Stimulated activated CD4-positive, alpha-beta T cell treated with anti-CD3 and anti-CD28 coated beads, Interleukin-1b, Interleukin-23, amount 100 ng/mL, for 4 hours (primary cell): ENCODE measurements at places on chromosomes 7 and 10.
A peak's percentile ranks its signal among the peaks of the same experiment; 100 is the strongest.

- no peak for DNase-seq
Observed at GRCh38 chr7:26426096-26426495, 134.4 kb downstream of the SNX10 start.

- DNase-seq, result no peak
Observed at GRCh38 chr10:121683816-121684215, 85.6 kb upstream of the FGFR2 start.

GRCh38 chr10:3239066-3239919, 66.7 kb upstream of the PITRM1 start:
- DNase-seq, result peak; percentile 73

DNA sequence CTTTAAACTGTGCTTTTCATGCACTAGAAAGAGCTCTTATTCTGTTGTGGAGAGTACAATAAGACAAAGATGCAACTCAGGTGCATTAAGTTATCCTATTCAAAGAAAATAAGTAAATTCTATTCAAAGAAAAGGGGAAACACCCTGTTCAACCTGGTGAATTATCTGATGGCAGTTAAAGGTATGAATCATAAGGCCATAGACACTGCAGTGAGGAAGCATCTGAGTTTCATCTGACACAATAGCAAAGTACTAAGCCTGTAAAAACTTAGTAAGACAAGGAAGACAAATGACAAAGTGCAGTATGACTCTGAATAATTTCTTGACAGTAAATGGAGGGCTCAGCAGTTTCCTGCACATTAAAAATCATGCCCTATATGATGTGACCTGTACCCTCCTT, 91.0 kb upstream of the LRRTM3 start:
- no peak for DNase-seq

DNA sequence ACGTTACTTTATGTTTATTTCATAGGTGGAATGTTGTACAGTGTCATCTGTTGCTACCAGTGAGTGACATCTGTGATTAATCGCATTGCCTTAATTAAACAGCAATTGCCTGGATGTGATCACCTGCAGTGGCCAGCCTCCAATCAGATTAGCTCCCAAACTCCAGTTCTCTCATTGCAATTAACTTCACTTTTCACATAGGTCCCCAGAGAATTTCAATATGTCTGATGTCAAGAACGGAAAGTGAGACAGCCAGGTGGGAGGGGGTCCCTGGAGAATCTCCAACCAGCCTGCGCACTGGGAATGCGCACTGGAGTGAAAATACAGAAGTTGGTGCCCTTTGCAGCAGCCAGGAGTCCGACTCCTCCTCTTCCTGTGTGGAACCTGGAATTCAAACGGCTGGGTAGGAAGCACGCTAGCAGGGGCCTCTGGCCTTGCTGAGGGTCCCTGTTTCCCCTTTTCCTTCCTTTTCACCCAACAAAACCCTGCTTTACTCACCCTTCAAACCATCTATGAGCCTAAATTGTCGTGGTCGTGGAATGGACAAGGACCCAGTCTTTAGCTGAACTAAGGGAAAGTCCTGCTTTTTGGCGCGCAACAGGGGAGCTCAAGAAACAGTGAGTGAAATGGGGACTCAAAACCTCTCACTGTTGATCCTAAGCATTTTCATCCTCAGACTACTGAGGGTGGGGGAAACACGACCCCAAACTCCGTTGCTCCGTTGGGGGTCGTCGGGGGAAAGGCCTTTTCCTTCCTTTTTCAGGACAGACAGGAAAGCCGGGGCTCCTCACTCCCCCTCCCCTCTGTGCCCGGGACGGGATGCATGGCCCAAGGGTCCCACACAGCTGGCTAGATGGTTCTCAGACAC, 1355.5 kb upstream of the LRRTM3 start:
- DNase-seq, result no peak

DNA sequence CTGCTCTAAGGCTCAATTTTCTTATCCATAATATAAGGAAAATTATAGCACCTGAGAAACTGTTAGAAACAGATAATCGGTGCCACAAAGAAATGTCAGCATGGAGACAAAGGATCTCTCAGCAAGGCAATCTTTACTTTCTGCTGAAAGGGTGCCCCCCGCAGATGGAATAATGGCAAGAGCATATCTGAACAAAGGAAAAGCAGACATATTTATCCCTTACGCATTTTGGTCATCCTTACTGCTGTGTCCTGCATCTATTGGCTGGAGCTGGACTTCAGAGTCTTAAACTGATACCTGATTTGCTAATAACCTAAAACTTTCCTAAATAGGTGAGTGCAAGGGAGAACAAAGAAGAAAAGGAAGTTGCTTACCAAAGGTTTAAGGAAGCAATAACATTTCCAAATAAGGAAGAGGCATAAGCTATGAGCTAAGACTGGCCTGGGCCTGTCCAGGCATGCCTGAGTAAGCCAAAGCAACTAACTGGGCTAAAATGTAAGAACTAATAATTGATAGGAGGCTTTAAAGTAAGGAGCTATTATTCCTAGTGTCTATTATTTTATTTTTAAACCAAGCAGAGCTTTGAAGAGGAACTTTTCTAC, 39.6 kb upstream of the ELMO1 start:
- DNase-seq, result no peak

DNA sequence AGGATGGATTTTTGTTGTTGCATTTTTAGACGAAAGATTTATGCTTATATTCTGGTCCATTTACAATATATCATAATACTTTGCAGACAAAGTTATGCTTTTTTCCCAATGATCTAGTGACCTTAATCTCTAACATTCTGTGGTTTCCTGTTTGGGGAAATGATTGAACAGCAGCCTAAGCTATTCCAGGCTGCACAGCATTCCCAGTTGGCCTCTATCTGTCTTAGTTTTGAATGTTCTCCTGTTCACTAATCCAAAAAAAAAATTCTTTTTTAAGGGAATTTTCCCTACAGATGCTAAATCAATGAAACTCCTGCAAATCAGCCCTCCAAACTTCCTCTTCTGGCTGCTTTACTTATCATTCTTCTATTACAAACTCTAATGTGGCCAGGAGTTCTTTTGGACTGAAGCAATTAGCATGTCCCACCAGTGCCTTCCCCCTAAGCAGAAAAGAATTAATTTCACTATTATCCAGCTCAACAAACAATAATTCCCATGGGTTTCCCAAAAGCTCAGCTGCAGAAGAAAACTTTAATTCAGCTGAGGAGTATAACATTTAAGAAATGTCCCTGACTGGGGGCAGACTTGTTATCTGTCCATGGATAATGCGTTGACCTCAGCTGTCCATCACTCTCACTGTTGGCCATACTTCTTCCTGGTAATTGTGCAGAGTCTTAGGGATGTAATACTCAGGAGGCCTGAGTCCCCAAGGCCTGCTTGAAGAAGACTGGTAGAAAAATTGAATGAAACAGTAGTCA, 81.9 kb upstream of the TRIL start:
- DNase-seq, result no peak

DNA sequence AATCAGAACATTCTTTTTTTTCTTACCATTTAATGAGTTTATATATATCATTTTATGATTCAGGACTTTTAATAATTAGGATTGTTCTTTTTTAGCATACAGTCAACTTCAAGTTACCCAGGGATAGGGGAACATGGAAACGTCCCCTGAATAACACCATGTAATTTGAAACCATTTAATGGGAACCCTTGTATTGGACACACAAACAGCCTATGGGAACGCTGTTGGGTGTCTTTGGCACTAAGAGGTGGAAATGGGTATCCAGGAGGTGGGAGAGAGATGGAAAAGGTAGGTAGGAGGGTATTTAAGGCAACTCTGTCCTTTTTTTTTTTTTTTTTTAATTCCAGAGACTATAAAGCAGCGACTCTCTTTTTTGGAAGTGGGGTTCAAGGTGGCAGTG, 2.6 kb downstream of the LUC7L2 start:
- DNase-seq, result no peak

DNA sequence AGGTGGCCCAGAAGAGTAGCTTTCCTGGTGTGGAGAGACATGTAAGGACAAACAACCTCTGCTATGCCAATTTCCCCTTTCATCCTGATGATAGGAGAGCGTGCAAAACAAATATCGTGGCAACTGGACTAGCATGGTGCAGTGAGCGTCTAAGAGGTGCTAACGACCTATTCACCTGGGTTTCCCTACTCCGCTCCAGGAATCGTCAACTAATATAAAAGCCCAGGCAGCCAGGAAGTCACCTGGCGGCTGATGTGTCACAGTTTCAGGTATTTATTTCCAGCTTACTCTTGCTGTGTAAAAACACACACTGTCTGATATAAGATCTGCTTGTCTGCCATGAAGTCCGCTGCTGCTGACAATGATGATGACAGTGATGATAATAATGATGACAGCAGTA, 56.5 kb upstream of the EFCAB10 start:
- DNase-seq, result no peak

GRCh38 chr10:113221756-113222168, 271.7 kb downstream of the TCF7L2 start:
- DNase-seq, result no peak

- DNase-seq, result no peak
Observed at GRCh38 chr10:46225597-46225996, 61.2 kb upstream of the ANTXRL start.

GRCh38 chr10:16944402-16944801, 127.2 kb upstream of the RSU1 start:
- no peak for DNase-seq

DNA sequence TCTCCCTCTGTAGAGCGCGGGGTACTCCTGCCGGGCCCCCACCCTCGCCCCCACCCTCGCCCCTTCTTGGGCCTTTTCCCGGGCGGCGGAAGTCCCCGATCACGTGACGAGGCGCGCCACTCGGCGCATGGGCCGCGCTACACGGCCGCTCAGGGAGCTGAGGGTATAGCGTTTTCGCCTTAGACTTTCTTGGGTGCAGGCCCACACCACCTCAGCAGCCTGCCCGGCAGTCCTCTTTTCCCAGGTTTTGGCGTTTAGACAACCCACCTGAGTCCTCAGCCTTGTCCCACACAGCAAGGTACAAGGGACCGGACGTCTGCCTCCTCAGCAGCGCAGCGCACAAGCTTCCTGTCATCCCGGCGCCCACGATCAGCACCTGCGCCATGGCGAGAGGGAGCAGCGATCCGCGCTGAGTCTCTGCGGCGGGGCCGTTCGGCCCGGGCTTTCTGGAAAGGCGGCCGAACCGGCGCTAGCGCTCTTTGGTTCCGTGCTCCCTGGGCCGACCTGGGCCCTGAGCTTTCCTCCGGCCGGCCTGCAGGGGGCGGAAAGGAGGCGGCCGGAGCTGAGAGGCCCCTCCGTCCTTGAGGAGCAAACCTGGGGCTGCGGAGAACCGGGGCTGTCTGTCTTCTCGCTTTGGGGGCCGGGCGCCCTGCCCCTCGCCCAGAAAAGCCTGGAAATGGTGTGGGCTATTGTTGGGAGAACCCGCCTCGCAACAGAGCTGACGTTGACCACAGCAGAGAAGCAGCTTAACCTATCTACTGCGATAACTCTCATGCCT, at the start of gene RNLS:
Gene RNLS, minus strand, starts transcription at position 513 of the 778 bp plus-strand sequence.
- DNase-seq, result peak; percentile 45

- no peak for DNase-seq
Observed at GRCh38 chr7:90723866-90724265, 127.7 kb downstream of the CDK14 start.

- DNase-seq, result no peak
Observed at GRCh38 chr10:76299501-76299900, 868.1 kb downstream of the LRMDA start.

GRCh38 chr7:74452748-74453321, 871 bp upstream of the GTF2IRD1 start:
- no peak for DNase-seq

DNA sequence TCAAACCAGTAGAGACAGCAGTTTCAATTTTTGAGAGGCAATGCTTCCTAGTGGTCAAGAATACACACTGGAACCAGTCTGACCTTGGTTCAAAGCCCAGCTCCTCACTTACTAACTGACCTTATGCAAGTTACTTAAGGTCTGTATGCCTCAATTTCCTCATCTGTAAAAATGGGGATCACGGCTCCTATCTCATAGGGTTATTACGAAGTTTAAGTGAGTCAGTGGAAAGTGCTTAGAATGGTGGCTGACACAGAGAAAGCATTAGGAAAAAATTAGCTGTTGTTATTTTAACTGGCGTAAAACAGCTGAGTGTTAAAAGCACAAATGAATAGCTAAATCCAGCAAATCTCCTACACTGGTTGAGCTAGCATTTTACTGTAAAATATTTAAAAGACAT, 162.4 kb upstream of the LAMB4 start:
- DNase-seq, result no peak

GRCh38 chr10:124621637-124622036, 122.5 kb downstream of the FAM53B start:
- no peak for DNase-seq

GRCh38 chr7:130481898-130482297, 10.0 kb upstream of the MEST start:
- no peak for DNase-seq
